Hepatocyte (in vitro differentiated cells): ENCODE measurements at places on chromosomes 7 and 10.

- peak; percentile 67 for DNase-seq
Measured at GRCh38 chr10:121088524-121088923, 237.4 kb downstream of the WDR11 start.

GRCh38 chr7:26525398-26526264 is 234.0 kb downstream of the SNX10 start:
- no peak for DNase-seq

GRCh38 chr7:13327669-13328068 is 640.2 kb downstream of the ARL4A start:
- DNase-seq = no peak

GRCh38 chr10:24804956-24805355 is 81.3 kb upstream of the ARHGAP21 start:
- no peak for DNase-seq

DNA sequence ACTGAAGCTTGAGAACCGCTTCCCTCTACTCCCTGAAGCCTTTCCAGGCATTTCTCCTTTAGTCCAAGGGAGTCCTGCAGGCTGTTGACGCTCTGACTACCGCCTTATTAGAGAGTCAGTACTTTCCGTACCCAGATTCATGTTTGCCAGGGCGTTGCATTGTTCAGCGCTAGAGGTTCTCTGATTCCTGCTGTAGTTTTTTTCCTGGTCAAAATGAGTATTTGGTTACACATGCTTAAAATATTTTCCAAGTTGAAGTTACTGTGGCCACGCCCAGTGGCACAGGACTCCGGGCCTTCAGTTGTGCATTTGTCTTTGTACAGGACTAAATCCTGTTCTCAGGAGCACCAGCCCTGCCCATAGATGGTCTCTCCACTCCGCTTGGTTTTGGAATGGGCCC is 7.9 kb downstream of the MTURN start:
- DNase-seq = peak; percentile 44
